Stimulated activated CD4-positive, alpha-beta T cell treated with anti-CD3 and anti-CD28 coated beads, Interleukin-4, amount 100 ng/mL, for 1 hour (primary cell): ENCODE measurements at places on chromosomes 12 and 14.

- DNase-seq: no peak
Measured at GRCh38 chr14:70708717-70709570, 67.2 kb downstream of the TTC9 start.

DNA sequence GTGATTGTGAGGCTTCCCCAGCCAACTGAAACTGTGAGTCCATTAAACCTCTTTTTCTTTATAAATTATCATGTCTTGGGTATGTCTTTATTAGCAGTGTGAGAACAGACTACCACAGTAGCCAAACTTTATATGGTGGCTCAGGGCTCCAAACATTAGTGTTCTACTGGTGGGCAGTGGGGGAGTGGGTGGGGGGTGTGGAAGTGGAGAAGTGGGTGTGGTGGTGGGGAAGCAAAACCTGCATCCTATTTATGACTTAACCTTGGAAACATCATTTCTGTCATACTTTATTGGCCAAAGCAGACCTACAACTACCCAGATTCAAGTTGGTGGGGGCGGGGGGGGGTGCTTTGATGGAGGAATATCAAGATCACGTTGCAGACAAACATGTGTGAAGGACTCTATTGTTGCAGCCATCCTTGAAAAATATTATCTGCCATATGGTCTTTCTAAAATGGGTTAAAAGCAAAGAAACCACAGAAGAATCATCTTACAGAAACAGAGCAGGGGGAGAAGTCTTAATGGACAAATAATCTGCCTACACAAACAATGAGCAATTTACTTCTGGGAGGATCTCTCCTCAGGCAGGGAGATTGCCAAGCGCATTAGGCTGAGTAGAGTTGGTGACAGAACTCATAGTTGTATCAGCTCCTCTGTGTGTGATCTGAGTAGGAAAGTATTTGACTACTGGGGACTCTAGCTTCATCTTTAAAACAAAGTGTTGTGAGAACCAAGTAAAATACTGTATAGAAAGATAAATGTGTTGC lies 1.4 kb upstream of the PWP1 start:
- no peak for DNase-seq

DNA sequence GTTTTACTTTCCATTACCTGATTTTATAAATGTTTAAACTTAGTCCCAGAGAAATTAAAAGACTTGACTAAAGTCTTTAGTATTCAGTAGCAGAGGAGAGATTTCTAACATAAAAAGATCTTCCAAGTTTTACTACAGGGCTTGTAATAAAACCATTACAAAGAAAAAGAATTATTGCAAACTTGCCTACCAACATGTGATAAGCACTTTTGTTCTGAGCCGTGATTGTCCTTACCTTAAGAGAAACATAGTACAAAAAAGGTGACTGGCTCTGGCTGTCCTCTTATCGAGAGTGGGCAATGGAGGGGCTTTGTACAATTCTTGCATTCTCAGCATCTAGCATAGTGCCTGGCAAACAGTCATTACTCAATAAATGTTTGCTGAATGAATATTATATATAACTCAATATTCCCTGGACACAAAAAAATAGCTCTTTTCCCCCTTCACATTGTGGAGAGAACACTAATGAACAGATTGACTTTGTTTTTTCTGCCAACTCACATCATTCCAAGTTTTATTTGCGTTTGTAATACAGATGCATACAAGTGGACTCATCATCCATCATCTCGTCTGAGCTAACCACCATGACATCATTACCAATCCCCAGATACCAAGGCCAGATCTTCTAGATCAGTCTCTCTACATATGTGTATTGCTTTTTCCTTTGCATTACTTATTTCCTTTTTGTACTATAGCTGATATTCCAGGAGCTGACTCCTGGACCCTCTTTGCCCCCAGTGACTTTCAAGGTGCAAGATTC lies 192.8 kb upstream of the EEA1 start:
- DNase-seq: no peak

DNA sequence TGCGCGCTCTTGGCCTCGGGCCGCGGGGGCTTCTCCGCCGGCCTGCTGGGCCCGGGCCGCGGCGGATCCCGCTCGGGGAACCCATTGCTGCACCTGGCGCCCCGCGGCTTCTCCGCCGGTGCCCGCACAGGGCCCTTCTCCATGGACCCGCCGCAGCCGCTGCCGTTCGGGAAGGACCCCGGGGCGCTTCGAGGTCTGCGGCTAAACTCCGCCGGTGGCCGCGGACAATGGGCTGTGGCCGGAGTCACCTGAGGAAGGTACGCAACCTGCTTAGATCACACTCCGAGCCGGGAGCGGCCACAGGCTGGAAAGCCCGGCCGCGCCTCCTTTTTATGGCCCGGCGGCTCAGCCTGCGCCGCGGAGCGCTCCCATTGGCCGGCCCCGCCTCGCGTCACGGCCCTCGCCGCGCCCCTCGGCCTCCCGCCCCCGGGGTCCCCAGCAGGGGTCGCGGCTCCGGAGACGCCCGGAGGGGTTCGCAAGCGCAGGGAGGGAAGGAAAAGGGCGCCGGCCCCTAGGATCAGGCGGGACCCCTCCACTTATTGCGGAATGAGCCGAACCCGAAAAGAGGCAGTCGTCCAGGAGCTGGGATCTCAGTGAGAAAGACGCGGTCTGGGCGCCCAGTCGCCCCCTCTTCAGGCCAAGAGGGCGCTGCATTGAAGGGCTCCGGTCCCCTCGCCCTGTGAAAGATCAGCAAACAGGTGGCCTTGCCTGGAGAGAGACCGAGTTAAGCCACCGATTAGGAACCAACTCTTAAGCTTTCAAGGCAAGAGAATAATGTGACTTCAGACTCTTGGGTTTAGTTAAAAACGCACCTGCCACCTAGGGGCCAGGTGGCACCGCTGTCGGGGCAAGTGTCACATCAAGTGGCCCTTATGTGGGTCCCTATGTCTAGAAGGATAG lies at the start of gene GCH1:
Gene GCH1, minus strand, starts transcription at position 306 of the 900 bp plus-strand sequence. Its CDS starts 163 bp downstream, at position 143.
- peak; percentile 79 for DNase-seq

GRCh38 chr14:60970146-60970545 lies 10.7 kb downstream of the TRMT5 start:
- DNase-seq: no peak

GRCh38 chr14:90556666-90557450 lies 160.0 kb downstream of the CALM1 start:
- no peak for DNase-seq
